Epithelial cell of alveolus of lung (primary cell): ENCODE measurements at places on chromosomes 6 and 20. TPM values are rescaled to one million over a fixed set of nuclear protein-coding genes. Genes with fewer than 3 reads are reported as not detected.

Gene DYNLT1
- 69.8 and 144 TPM in 2 replicates for total RNA-seq

Gene CNBD2
- total RNA-seq: 3.4 and 6.2 TPM in 2 replicates

Gene PAK5
- total RNA-seq: not detected in 2 replicates

Gene TCEA2
- 20.3 and 28.1 TPM in 2 replicates for total RNA-seq

Gene DIDO1
- 28.4 and 40.6 TPM in 2 replicates for total RNA-seq

Gene GSTA2
- total RNA-seq: not detected in 2 replicates

Gene WFDC2
- total RNA-seq: 0.26 TPM in 1 of 2 replicates, not detected in the other

Gene CALHM6
- 2.0 and 6.2 TPM in 2 replicates for total RNA-seq

Gene MRPS10
- total RNA-seq: 38.4 and 52.2 TPM in 2 replicates

Gene ZSWIM1
- total RNA-seq: 7.2 and 10.7 TPM in 2 replicates

Gene SOX18
- 0.13 and 2.4 TPM in 2 replicates for total RNA-seq

Gene VGLL2
- not detected in 2 replicates for total RNA-seq

Gene PRR18
- 0.13 TPM in 1 of 2 replicates, not detected in the other for total RNA-seq

Gene TMEM244
- total RNA-seq: not detected in 2 replicates

Gene MOXD1
- 16.0 and 20.6 TPM in 2 replicates for total RNA-seq

Gene PNPLA1
- not detected in 2 replicates for total RNA-seq

Gene C6orf52
- 3.9 TPM in 1 of 2 replicates, not detected in the other for total RNA-seq

Gene POM121L2
- total RNA-seq: not detected in 2 replicates

Gene HLA-DMB
- 4.6 TPM in 1 of 2 replicates, not detected in the other for total RNA-seq

Gene BAG2
- total RNA-seq: 10.0 and 11.1 TPM in 2 replicates

Gene LZTS3
- total RNA-seq: 1.8 and 4.0 TPM in 2 replicates

Gene KCNK17
- not detected in 2 replicates for total RNA-seq

Gene GUCA1A
- total RNA-seq: 0.26 TPM in 1 of 2 replicates, not detected in the other

Gene OR2H2
- total RNA-seq: not detected in 2 replicates

Gene CPNE5
- total RNA-seq: 0.26 TPM in 1 of 2 replicates, not detected in the other

Gene BPIFB4
- not detected in 2 replicates for total RNA-seq

Gene BNIP5
- total RNA-seq: not detected in 2 replicates

Gene KHDC1L
- total RNA-seq: not detected in 2 replicates

Gene AVP
- total RNA-seq: not detected in 2 replicates

Gene SLC22A3
- total RNA-seq: 4.0 and 26.3 TPM in 2 replicates
